Stimulated activated CD8-positive, alpha-beta memory T cell treated with anti-CD3 and anti-CD28 coated beads, Interleukin-4, amount 100 ng/mL, for 1 hour (primary cell): ENCODE measurements at places on chromosomes 5 and 9.

GRCh38 chr5:69170495-69170894, 3.5 kb downstream of the CCNB1 start:
- DNase-seq: no peak

DNA sequence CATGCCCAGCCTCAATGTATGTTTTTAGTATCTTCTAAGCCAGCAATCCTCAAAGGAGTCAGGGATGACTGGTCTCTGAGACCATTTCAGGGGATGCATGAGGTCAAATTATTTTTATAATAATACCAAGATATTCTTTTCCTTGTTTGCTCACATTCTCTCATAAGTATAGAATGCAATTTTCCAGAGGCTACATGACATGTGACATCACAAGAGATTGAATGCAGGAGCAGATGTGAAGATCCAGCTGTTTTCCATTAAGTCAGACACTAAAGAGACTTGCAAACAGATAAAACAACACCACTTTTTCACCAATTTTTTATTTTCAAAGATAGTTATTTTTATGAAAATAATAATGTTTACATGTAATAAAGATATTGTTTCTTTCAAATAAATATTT, 22.0 kb upstream of the FREM1 start:
- DNase-seq: no peak

DNA sequence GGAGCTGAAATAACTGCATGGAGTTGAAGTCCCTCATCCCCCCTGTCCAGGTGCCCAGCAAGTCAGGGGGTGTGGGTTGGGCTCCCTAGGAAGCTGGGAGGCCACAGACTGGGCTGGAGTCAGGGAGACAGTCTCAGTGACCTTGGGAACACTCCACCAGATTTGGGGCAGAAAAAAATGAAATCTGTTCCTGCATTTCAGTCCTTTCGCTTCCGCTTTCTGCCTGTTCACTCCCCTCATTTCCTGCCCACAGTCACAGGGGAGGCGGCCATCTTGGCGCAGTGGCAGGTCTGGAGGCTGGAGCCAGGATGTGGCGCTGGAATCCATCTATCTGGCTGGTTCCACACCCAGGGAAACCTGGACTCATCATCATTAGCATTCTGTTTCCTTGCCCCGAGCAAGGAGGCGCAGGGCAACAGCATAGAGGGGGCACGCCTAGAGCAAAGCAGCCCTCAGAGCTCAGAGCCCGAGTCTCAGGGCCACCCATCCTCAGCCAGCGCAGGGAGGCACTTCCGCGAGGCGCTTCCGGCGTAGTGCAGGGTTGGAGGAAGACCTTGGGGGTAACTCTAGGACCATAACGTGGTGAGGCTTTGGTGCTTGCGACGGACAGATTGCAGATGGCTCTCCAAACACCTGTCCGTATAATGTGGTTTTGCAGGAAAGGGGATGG, 86.2 kb upstream of the HSPA9 start:
- DNase-seq: no peak

- no peak for DNase-seq
Measured at GRCh38 chr5:128237000-128237399, 153.4 kb downstream of the SLC12A2 start.

DNA sequence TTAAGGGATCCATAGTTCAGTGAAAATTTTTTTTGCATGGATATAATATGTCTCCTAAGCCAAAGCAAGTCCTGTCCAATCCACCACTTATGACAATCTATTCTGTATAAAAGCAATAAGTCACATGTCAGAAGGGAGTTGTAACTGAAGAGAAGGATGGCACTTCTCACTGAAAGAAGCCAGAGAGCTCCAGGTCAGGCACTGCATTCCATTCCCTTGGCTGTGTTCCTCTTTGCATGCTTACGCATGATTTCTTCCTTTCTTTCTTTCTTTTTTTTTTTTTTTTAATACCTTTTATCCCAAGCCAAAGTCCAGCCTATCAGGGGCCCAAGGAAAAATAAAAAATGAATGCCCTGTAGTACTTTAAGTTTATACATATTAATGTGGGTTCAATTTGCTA, 39.8 kb downstream of the MAMDC2 start:
- no peak for DNase-seq

- no peak for DNase-seq
Measured at GRCh38 chr5:169216866-169217265, 84.1 kb downstream of the SLIT3 start.

GRCh38 chr5:38479315-38479904, 77.0 kb downstream of the LIFR start:
- DNase-seq: no peak

DNA sequence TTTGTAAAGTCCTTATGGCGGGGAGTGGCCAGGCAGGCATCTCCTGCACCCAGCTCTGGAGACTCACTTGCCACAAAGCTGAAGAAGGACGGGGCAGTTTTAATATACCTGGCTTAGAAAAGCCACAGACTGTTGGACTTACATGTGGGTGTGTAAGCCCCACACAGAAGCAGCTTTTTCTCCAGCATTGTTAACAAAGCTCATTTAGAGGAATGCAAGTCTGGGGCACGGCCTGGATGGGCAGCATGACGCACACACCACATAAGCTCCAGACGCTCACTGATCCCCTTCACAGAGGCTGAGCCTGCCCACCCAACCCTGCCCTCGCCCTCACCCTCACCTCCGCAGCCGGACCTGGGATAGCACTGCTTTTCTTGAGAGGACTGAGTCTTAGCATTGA, 58.0 kb upstream of the PDE8B start:
- DNase-seq: no peak

DNA sequence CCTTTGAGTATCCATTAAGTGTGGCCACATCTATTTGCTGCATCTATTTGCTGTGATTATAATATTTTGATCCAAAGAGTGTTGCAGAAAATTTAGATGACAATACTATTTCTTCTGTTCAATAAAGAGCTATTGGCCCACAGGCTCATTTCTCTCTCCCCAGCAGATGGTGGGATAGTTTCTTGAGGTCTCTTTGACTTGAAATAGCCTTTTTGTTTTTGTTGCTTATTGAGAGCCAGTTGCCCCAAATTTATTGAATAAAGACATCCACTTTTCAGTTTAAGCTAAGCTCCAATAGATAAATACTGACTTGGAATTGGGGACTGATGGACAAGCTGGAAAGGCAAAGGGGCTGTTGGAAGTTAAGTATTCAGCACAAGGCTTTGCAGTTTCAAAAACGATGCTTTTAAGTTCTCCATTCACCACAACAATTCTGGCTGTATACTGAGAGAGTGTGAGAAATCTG, 290.1 kb upstream of the MPDZ start:
- no peak for DNase-seq

DNA sequence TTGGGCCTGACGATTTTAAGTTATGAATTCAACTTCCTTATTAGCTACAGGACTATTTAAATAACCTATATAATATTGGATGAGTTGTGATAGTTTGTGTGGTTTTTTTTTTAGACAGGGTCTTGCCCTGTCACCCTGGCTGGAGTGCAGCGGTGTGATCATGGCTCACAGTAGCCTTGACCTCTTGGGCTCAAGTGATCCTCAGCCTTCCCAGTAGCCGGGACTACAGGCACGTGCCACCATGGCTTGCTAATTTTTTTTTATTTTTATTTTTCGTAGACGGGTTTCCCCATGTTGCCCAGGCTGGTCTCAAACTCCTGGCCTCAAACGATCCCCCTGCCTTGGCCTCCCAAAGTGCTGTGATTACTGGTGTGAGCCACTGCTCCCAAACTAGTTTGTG, 17.6 kb downstream of the SPZ1 start:
- no peak for DNase-seq

- no peak for DNase-seq
Measured at GRCh38 chr9:110472111-110472510, 107.4 kb downstream of the SVEP1 start.

DNA sequence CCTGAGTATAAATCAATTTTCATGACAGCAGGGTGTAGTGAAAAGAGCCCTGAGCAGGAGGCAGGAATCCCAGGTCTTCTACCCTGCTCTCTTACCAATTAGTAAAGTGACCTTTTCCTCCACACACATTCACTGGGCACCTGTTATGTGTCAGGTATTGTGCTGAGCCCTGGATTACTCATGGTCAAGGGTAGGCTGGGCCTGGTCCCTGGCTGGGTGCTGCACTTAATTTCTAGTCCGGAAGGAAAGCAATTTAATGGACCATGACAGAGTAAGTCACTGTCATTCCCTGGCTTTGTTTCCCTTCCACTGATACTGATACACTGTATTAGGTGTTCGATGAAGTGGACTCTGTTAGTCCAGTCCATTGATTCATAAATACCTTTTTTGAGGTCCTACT, 29.1 kb upstream of the BRINP1 start:
- DNase-seq: no peak

- no peak for DNase-seq
Measured at GRCh38 chr5:43231977-43232376, 40.0 kb downstream of the NIM1K start.

DNA sequence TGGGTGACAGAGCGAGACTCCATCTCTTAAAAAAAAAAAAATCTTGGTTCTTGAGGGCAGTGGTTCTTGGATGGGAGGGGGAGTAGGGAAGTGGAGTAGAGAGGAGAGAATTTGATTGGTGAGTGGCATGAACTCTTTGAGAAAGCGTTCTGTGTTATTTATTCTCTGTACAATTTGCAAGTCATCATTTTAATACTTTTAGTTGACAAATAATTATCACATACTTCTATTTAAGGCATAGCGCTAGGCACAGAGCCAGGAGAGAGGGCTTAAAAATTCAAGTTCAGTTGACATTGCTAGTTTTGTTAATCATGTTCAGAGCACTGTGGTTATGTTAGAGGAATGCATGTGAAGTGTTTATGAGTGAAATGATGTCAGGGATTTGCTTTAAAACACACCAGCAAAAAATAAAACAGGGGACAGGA, 24.6 kb downstream of the HSDL2 start:
- DNase-seq: no peak

- DNase-seq: no peak
Measured at GRCh38 chr9:124447297-124447661, 3.0 kb upstream of the ADGRD2 start.

GRCh38 chr9:70285981-70286598, 27.3 kb downstream of the SMC5 start:
- no peak for DNase-seq

DNA sequence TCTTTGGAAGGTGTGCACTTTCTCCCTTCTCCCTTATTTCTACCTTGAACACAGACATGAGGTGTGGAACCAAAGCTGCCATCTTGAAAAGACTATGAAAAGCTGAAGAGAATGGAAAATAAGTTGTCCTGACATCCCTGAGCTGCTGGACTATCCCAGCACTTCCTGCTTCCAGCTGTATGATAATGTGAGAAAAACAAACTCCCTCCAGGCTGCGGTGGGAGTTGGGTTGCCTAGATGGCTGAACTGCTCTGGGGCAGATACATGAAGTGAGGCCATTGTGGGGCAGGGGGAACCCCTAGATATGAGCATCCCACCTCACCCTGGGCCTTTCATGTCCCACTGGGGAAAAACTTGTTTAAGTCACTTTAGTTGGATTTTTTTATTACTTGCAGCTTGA, 82.4 kb downstream of the BOD1 start:
- no peak for DNase-seq

GRCh38 chr5:72687288-72687687, 129.2 kb upstream of the TNPO1 start:
- DNase-seq: no peak

DNA sequence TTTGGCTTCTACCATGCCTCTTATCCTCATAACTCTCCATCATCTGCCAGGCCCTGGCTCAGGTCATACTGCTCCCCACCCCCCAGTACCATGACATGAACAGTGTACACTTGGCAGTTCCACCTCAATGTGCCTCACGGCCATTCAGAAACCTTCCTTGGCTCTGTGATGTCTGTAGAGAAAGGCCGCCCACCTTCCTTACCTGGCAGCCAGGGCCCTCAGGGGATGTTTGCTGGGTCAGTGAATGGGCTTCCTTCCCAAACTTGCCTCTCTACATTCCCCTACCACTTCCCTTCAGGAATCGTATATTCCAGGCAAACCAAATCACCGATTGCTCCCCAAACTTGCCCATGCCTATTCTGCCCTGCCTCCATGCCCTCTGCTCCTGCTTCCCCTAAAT, 101.1 kb downstream of the PSD2 start:
- no peak for DNase-seq

GRCh38 chr5:59744531-59744992, 149.0 kb downstream of the PDE4D start:
- no peak for DNase-seq

- DNase-seq: no peak
Measured at GRCh38 chr5:38500573-38501260, 55.7 kb downstream of the LIFR start.

DNA sequence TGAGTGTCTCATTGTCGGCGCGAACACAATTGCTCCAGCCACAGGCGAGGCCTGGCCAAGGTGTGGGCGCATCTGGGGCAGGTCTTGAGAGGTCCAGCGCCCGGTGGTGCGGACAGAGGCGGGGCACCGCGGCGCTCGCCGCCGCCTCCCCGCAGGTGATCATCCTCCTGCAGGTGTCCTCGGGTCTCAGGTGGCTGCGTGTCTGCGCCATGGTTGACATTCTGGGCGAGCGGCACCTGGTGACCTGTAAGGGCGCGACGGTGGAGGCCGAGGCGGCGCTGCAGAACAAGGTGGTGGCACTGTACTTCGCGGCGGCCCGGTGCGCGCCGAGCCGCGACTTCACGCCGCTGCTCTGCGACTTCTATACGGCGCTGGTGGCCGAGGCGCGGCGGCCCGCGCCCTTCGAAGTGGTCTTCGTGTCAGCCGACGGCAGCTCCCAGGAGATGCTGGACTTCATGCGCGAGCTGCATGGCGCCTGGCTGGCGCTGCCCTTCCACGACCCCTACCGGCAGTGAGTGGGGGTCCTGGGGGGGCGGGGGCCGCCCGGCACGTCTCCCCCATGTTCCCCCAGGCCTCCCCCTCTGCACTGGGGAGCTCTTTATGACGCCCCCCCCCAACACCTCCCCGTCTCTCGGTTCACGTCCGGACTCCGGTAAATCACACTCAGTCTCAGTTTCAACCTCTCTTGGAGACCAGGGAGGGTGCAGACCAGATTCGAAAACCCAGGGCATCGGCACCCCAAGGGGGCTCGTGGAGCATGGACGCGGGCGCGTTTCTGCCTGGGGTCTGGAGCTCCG, 446 bp downstream of the NXNL2 start:
- no peak for DNase-seq

DNA sequence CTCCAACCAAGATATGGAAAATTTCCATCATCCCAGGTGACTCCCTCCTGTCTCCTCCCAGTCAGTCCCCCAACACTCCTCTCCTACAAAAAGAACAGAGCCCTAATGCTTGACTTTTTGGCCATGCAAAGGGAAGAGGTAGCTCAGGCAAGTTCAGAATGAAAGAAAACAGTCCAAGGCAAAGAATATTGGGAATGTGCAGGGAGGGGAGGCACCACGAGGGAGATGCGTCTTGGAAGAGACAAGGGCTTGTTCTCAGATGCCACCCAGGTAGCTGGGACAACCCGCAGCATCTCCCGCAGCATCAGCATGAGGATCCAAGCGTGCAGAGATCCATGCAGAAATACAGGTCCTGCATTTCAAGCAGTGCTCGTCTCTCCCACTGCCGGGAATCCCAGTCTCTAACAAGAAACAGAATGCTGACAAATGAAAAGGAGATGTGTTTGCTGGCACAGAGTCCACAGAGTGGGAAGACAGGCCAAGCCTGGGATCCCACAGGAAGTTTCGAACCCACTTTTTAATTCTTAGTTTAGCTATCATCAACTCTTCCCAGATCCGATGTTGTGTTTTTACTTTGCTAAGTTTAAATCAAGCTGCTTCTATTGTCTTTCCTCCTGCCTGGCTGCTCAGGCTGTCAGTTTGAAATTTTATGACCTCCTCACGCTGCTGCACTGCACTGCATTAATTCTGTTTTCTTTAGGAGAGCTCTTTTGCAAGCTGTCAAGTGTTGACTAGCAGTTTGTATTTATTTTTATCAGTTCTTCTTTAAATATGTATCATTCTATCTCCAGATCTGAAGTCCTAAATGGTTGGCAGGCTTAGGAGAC, 86.8 kb upstream of the OSMR start:
- no peak for DNase-seq
